ENCODE measurements at places on chromosomes 4 and X.

GRCh38 chr4:154005171-154005520, 216.3 kb upstream of the SFRP2 start:
- DNase-seq, result no peak

DNA sequence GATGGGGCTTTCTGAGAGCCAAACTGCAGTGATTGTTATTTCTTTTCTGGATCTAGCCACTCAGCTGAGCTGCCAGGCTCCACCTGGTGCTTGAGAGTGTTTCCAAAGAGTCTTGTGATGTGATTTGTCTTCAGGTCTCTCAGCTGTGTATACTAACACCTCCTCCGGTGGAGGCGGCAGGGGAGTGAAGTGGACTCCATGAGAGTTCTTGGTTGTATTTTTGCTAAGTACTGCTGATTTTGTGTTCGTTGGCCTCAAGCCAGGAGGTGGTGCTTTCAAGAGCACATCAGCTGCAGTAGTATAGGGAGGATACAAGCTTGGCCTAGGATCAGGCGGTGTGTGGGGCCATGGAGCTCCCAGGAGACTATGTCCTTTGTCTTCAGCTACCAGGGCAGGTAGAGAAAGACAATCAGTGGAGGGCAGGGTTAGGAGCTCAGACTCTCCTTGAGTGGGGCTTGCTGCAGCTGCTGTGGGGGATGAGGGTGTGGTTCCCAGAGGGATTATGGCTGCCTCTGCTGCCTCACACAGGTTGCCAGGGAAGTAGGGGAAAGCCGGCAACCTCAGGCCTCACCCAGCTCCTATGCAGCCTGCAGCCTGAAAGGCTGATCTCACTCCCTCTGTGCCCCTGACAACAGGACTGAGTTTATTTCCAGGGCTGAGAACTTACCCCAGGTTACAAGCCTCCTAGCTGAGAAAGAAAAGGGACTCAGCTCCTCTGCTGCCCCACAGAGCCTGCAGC, 62.4 kb downstream of the NPFFR2 start:
- DNase-seq, result no peak

- DNase-seq, result no peak
These were observed 62.4 kb upstream of the RAI2 start for GRCh38 chrX:17923546-17923945.

DNA sequence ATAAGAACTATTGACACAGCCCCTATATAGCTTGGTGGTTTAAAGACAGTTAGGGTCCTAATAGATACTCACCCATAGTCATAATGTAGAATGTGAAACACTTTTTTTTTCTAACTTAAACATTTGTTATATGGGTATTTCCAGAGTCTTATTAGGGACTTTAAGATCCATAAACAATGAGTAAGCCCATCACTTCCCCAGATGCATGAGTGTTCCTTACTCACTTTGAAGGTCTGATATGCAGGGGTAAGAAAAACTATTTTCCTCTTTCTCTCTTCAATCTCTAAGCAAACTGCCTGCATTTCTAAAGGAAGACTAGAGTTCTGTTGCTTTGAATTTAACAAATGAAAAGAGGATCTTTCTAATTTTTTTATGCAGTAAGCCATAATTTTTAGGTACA, 443.6 kb upstream of the PITX2 start:
- no peak for DNase-seq

Measured in stimulated activated CD8-positive, alpha-beta memory T cell treated with anti-CD3 and anti-CD28 coated beads, Interleukin-15, amount 100 ng/mL, for 4 hours (primary cell).